ENCODE measurements at places on chromosomes 16 and 17. TPM values are rescaled to one million over a fixed set of nuclear protein-coding genes. Genes with fewer than 3 reads are reported as not detected.

DNA sequence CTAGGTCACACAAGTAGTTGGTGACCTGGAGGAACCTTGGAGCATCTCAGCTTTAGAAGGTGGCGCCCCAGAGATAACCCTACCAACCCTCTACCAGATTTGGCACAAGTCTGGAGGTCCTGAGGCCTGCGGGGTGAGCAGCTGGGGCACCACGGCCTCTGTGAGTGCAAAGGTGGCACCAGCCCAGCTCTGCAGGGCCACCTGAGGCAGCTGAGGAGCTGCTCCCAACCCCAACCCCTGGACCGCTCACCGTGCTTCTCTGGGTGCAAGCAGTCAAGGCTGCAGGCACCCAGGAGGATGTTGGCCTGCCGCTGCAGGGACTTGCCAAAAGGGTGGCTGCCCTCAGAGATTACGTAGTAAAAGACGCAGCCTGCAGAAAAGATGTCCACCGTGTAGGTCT is 28.4 kb upstream of the ICAM2 start:
- no peak for DNase-seq
- no peaks in the 10 kb centered on the region for H3K4me1 ChIP-seq
- H3K27me3 ChIP-seq, result no peaks in the 10 kb centered on the region
- H3K27ac ChIP-seq, result no peak overlapping the region
- H3K4me3 ChIP-seq, result no peak overlapping the region

GRCh38 chr16:72286936-72287620 is 115.1 kb upstream of the PMFBP1 start:
- DNase-seq, result no peak
- H3K27ac ChIP-seq, result no peak overlapping the region
- no peaks in the 10 kb centered on the region for H3K4me1 ChIP-seq
- no peak overlapping the region for H3K4me3 ChIP-seq
- H3K36me3 ChIP-seq, result no peaks in the 10 kb centered on the region
- no peaks in the 10 kb centered on the region for H3K27me3 ChIP-seq

DNA sequence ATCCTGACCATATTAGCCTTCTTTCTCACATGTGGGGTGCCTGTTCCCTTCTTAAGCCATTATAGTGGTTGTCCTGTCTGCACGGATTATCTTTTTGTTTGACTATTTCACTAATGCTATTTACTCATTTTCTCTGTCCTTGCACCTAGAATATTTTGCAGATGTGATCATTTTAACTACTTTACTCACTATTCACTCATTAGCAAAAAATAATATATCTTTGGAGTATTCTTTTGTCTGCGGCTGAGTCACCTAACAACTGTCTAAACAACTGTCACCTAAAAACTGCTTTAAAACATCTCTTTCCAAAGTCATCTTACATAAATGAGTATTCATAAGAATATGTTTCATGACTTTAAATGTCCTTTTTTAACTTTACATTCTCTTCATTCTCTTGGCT is 87.4 kb downstream of the KCNJ2 start:
- no peaks in the 10 kb centered on the region for H3K36me3 ChIP-seq
- no peak overlapping the region for H3K4me3 ChIP-seq
- H3K4me1 ChIP-seq, result no peaks in the 10 kb centered on the region
- DNase-seq, result no peak

The WNT9B gene
- polyA plus RNA-seq, result not detected

DNA sequence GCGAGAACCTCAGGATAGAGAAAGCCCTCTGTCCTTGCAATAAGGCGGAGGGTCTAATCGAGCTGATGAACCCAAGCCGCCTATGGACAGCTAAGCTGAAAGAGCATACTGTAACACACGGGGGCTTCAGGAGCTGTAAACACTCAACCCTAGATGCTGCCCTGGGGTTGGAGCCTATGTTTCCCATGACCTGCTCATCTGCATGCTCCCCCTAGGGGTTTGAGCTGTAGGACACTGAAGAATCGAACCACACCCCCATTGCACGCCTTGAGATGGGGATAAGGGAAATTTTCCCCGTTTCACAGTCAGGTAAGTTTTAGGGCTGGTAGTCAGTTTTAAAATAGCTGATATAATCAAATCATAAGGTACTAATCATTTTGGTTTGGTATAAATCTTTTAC is 675.6 kb upstream of the CDH8 start:
- DNase-seq, result no peak
- H3K36me3 ChIP-seq, result no peaks in the 10 kb centered on the region
- H3K4me1 ChIP-seq, result no peaks in the 10 kb centered on the region
- H3K27me3 ChIP-seq, result no peaks in the 10 kb centered on the region
- H3K4me3 ChIP-seq, result no peak overlapping the region

DNA sequence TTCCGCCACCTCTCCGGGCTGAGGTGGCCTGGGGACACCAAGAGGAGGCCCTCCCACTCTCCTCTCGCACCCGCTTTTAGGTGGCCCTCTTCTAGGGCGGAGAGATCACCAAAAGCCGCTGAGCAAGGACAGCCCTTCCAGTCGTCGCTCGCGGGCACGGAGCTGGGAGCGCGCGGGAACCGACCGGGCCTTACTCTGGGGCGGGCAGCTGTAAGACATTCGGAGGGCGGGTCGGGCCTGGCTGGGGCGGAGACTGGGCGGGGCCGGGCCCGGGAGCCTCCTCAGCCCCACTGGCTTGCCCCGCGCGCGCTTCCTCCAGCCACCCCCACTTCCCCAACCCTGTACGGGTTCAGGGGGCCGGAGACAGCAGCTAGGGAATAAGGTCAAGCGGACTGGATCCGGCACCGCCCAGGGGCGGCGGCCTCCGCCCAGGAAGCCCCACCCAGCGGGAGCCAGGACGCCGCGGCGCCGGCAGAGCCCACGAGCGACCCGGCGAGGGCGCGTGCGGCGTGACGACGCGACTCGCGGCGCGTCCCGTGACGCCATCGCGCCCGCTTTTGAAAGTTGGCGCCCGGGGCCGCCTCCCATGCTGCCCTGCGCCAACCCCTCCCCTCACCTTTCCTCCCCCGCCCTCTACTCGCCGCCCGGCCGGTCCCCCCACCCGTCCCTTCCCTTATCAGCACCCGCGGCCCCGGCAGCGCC is 351 bp upstream of the CTCF start:
- peaks cover 37% of the 10 kb centered on the region for H3K4me1 ChIP-seq
- DNase-seq, result peak; percentile 98
- peak overlapping the region; percentile 89 for H3K27ac ChIP-seq
- peak overlapping the region; percentile 54 for H3K4me3 ChIP-seq

The KDM8 gene
- polyA plus RNA-seq, result 1.5 TPM

- no peak overlapping the region for H3K4me3 ChIP-seq
- DNase-seq, result no peak
- peaks cover 38% of the 10 kb centered on the region for H3K4me1 ChIP-seq
- no peaks in the 10 kb centered on the region for H3K27me3 ChIP-seq
- no peaks in the 10 kb centered on the region for H3K36me3 ChIP-seq
- no peak overlapping the region for H3K27ac ChIP-seq
Measured at GRCh38 chr17:78650093-78650715, 73.0 kb upstream of the DNAH17 start.
